ENCODE measurements at places on chromosomes 2 and 18.

DNA sequence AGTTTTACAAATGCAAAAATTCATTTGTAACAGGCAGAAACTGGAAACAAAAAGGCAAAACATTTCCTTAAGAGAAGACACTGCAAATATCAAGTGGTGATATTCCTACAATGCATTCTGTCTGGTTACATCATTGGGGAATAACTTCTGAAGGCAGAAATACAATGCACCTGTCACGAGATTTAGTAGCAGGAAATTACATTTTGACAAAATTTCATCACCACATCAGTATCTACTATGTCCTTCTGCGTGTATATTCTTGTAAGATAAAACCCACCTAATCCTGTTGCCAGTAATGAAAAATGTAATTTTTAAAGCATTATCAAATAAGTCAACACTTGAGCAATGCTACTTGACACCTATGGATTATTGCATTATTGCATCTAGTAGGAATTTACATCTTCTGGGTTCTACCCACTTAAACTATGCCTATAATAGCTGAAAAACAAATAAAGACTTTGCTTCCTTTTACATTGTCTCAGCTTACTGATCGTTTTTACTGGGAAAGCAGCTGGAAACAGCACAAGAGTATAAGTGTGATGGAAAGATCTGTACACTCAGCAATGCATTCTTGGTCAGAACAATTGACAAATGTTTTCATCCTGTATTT, 59.5 kb downstream of the IRS1 start:
- no peak for DNase-seq

- DNase-seq, result no peak
Observed at GRCh38 chr2:238244151-238244550, 4.3 kb upstream of the HES6 start.

- DNase-seq, result no peak
Observed at GRCh38 chr2:237202288-237203030, 116.8 kb downstream of the COPS8 start.

- DNase-seq, result no peak
Observed at GRCh38 chr2:231685349-231686191, 22.8 kb upstream of the PTMA start.

- DNase-seq, result no peak
Observed at GRCh38 chr2:179655627-179656026, 205.8 kb downstream of the ZNF385B start.

GRCh38 chr2:96146881-96147592, 1.8 kb upstream of the DUSP2 start:
- no peak for DNase-seq

GRCh38 chr2:62118160-62118559, 77.8 kb upstream of the B3GNT2 start:
- no peak for DNase-seq

DNA sequence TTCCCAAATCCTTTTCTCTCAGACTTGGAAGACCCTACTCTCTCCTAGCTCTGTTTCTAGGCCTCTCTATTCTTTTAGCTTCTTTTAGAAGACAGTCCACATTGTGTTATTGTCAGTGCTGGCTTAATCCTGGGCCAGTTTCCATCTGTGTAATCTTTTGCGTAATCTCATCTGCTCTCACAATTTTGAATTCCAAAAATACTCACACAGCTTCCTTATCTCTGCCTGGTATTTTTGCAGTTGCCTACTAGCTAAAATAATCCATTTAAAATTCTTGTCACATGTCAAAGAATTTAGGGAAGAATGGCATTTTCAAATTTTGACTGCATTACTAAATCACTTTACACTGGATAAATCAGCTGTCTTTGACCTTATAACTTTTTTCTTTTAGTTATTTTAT, 200.6 kb upstream of the MEX3C start:
- DNase-seq, result no peak

- DNase-seq, result no peak
Observed at GRCh38 chr2:221836095-221836494, 264.0 kb upstream of the EPHA4 start.

- DNase-seq, result no peak
Observed at GRCh38 chr2:39606585-39606984, 59.1 kb upstream of the TMEM178A start.

DNA sequence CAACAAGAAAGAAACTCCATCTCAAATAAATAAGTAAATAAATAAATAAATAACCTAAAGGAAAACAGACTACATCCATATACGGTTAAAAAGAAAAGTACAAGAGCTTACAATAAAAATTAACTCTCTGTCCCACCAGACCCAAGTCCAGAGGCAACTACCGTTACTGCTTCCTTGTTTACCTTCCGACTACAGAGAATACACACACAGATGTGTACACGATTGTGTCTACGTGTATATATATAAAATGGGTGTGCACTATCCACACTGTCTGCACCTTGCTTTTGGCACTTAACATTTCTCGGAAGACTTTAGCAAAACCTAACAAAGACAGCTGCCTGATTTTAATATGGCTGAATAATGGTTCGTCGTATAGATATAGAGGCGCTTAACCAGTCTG, 69.9 kb downstream of the ACTR2 start:
- no peak for DNase-seq

- DNase-seq, result no peak
Observed at GRCh38 chr2:37885329-37885993, 39.6 kb upstream of the RMDN2 start.

DNA sequence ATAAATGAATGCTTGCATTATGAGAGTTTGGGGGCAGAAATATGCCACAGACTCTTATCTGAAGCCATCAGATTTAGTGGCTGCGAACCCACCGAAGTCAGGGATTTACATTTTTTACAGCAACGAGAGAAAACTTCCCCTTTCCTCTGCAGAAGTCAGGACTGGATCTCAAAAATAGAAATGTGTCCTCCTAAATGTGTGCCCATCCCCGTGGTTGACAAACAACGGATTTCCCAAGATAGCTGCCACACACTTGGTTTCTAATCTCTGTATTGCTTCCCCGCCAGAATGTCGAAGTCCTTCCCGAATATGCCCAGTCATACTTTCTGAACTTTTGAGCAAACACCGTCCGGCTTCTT, 879 bp upstream of the ADAM23 start:
- no peak for DNase-seq

DNA sequence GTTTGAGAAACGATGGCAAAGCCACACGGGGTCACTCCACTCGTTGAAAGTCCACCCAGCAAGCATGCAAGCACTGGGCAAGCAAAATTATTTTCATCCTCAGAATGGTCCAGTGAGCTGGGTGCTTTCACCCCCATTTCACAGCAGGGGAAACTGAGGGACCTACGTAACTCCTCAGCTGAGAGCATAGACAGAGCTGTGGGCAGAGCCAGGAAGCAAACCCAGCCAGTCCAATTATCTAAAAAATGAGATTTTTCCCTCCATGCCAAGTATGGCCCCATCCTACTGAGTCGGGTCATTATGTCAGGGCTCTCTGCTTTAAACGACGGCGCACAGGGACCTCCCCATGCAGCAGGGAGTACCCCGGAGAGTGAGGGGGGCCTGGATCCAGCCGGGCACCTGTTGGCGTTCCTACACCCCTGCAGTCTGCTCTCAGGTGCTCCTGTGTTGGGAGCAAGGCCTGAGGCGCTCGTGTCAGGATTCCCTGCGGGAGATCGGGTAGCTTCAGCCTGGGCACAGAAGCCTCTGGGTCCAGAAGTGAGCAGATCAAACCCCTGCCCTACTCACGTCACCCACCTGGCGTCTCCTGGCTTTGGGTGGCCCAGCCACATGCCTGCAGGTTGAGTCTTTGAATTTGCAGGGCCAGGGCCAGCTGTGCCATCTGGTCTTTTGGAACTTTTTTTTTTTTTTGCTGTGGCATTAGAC, 17.3 kb downstream of the TWIST2 start:
- no peak for DNase-seq

DNA sequence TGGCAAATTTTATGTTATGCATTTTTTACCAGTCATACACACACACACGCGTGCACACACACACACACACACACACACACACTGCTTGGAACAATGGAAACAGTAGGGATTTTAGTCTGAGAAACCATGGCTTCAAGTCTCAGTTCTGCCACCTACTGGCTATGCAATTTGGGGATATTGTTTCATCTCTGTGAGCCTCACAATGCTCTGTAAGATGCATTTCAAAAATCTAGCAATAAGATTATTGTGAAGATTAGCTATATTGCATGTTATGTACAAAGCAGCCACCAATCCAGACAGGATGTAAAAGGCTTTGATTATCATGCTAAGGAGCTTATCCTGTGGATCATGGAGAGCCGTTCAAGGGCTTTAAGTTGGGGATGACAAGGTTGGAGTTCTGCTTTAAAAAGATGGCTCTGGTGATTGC, 401.4 kb downstream of the NBAS start:
- DNase-seq, result no peak

- no peak for DNase-seq
Observed at GRCh38 chr2:42906557-42907411, 114.4 kb upstream of the HAAO start.

GRCh38 chr2:174259981-174260380, 11.6 kb upstream of the OLA1 start:
- no peak for DNase-seq

GRCh38 chr2:18987592-18988073, 370.8 kb downstream of the OSR1 start:
- no peak for DNase-seq

DNA sequence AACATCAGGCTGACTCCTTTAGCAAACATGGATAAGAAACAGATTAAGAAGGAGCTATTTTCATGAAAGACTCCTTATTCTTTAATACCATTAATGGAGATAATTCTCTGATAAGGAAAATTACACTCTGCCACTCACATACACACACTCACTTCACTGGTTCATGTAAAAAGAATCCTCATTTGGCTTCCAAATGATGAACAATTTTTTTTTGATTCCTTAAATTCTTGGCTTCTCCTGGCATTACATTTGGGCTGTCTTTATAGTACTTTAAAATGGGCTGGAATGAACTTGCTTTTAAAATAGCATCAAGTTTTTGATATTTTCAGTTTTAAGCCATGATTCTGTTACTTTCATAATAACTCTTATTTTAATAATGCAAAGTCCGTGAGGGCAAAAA, 328.6 kb downstream of the SLC8A1 start:
- DNase-seq, result no peak

- no peak for DNase-seq
Observed at GRCh38 chr18:59051470-59052165, 88.1 kb upstream of the SEC11C start.

- no peak for DNase-seq
Observed at GRCh38 chr2:237623428-237624403, 3.7 kb upstream of the LRRFIP1 start.

DNA sequence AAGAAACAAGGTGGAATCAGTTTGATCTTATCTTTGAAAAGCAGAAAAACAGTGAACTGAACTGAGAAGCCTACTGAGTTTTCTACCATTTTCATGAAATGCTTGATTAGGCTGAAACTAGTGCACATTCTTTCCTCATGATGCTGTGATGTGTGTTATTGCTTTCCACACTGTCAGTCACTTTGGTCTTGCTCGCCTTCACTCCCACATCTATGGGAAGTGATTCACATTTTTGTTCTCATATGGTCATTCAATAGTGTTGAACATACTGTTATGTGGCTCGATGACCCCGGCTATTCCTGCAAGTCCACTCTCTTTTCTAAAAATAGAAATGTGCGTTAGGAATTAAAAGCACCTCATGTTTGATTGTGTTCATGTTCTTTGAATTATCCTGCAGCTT, 129.7 kb downstream of the TGIF1 start:
- no peak for DNase-seq

DNA sequence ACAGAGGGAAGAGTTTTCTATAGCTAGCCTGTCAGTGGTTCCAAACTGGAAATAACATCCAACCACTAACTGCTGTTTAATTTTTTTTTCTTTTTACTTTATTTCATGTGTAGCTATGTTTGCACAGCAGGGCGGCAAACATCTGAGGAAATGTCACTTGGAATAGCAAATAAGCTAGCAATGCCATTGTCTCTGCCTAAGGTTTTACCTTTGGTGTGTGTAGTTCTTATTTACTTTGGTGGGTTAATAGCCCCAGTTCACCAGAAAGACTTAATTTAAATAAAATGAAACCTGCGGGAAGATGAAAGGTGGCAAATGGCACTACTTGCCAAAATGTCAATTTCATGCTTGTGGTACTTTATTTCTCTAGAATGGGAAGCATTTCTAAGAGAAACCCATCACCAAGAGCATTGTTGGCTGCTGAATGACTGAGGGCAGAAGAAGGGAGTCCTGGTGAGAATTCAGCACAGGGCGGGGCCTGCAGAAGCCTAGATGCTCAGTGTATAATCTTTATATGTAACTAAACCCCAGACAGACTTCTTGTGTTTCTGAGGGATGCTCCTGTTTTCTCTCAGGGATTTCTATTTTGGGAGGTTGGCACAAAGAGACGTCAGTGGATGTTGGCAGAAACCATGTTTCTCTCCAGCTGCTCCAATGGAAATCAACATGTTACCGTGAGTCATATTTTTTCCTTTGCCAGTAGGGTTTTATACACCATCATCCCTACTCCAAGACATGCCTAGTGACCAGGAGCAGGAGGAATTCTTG, 300.4 kb upstream of the NT5C1B start:
- no peak for DNase-seq

DNA sequence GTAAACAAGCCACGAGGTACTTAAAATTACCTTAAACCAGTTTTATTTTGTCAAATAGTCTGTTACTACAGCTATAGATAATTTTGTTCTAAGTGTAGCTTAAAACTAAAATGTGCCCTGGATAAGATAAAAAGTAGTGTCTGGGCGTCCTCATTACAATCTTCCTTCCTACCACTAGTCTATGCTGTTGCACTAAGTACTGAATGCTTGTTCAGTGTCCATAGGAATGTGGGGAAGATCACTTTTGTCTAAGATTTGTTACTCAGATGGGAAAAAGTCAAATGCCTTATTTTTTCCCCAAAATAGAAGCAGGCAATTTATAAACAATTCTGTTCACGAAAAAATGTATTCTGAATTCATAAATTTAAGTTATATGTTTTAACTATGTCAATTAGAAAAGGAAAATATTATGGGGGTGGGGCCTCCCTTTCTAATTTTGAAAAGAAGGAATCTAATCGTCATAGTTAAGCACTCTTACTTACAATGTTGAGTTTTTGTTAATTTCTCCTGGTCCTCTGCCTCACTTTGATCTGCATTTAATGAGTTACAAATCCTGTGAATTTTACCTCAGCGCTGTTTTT, 140.4 kb upstream of the VRK2 start:
- DNase-seq, result no peak

GRCh38 chr2:107005853-107006252, 119.9 kb upstream of the ST6GAL2 start:
- DNase-seq, result no peak

DNA sequence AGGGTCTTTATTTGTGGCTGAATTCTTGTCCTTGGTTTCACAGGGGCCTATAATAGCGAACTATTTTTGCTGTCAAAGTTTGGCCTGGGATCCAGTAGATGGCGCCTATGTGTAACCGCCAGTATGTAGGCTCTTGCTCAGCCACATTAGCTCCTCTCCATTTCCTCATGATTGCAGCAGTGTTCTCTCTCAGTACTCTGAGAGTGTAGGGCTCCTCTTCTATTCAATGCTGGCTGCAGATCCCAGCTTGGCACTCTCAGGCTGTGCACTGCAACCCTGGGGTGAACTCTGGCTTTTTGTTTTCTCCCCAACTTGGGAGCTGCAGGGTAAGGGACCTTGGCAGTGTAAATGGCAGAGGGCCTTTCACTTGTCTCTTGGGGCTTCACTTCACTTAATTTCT, 344.6 kb upstream of the CHAC2 start:
- DNase-seq, result no peak

- no peak for DNase-seq
Observed at GRCh38 chr2:200377355-200378336, 71.2 kb downstream of the SPATS2L start.
